Muscle of back (tissue), 13 donors: ENCODE measurements at places on chromosomes 2 and 18.

DNA sequence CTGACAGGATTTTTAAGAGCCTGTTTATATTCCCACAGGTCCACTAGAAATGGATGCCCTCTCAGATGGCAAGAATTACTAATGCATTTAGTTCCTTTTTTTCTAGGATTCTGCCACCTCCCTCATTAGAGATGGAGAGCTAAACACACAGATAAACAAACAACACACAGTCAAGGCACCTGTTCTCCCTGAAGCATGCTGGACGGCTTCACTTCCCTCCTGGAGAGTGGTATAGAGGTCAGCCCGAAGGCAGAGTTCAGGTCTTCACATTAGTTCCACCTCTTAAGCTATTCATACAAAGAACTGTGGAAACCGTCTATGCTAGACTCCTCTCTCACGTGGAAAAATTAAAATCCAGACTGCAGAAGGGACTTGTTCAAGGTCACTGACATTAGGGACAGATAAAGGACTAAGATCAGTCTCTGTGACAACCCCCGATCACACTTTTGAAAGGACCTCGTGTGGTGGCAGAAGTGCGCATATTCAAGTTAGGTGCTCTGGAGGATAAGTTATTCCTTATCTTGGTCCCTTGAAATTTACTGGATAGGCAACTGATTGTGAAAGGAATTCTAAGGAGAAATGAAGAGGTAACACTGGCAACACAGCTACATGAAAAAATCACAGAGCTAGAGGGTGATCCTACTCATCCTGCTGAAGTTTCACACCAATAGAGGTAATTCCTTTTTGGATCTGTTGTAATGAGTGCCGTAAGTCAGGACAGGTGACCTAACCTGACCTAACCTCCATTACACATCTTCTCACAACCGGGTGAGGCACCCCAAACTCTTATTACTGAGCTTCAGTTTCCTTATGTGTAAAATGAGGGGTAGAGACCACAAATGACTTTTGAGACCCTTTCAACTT lies 75.1 kb downstream of the SPRED2 start:
- no peak for DNase-seq

DNA sequence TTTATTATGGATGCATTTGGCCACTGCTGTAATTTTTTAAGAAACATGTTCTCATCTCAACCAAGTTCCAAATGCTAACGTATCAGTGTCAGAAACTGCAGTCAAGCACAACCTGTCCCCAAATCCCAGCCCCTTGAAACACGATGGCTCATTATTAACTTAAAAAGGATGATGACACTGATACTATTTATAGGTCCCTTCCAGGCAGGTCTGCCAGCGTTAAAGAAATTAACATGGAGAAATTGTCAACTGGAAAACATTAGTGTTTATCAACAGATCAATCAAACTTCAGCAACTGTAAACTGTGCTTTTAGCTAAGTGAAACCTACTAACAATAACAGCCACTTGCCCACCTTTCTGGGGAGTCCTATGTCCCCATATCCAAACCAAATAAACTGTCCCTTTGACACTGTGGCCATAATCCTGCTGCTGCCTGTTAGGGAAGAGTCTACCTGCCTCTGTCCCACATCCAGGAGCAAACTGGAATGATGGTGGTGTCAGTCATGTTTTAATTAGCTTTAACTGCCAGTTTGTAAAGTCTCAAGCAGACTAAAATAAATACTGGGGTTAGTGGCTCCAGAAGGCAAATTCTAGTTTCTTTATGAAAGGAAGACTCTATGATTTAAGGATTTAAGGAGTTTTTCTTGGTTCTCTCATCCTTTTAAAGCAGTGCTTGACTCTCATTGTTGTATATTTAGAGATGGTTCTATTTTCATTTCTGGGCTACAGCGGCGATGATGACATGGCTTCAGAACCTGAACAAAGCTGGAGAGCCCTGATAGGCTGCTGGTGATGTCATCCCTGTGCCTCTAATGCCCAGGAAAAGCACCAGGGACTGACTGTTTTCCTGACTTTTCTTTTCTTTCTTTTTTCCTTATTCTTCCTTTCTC lies 583.6 kb upstream of the PIK3C3 start:
- no peak for DNase-seq

DNA sequence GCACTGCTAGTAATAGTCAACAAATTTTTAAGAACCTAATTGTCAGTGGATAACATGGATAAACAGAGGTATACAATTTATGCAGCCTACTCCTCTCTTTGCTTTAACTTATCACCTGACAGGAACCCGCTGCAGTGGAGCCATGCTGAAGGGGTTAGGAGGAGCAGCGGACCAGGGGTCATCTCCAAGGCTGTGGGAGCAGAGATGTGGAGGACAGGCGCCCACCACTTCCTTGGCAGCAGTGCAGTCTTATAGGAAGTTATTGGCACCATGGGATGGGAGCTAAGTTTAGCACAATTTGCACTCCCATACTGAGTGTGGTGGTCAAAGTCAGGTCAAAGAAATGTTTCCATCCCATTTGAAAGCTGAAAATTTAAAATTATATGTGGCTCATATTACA lies 35.6 kb downstream of the HDLBP start:
- no peak for DNase-seq

DNA sequence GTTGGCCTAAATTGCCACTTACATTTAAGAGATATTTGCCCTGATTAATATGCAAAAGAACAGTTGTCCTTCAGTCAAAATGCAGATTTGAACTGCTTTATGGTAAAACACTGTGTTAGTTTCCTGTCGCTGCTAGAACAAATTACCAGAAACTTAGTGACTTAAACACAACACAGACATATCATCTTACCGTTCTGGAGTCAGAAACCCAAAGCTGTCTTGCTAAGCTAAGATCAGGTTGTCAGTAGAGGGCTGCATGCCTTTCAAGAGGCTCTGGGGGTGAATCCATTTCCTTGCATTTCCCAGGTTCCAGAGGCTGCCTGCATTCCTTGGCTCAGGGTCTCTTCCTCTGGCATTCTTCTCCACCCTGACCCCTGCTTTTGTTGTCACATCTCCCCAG lies 149.5 kb downstream of the FAM161A start:
- no peak for DNase-seq
